ENCODE measurements at places on chromosomes 6 and 20.

DNA sequence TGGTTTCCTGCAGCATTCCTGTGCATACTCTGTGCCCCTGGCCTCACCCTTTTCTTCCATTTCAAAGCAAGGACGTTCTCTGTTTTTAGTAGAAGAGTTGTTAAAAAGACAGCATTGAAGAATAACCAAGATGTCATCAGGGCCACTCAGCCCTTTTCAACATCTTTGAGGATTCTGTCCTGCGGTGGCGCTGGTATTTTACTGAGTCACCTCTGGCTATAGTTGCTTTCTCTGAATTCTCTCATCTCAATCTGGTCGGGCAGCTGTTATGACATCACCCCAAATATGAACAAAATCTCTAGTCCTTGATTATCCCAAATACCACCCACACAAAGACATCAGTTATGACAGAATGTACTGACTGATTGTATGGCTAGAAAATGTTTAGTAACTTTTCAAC is 204.2 kb downstream of the GRIK2 start:
- DNase-seq = no peak

DNA sequence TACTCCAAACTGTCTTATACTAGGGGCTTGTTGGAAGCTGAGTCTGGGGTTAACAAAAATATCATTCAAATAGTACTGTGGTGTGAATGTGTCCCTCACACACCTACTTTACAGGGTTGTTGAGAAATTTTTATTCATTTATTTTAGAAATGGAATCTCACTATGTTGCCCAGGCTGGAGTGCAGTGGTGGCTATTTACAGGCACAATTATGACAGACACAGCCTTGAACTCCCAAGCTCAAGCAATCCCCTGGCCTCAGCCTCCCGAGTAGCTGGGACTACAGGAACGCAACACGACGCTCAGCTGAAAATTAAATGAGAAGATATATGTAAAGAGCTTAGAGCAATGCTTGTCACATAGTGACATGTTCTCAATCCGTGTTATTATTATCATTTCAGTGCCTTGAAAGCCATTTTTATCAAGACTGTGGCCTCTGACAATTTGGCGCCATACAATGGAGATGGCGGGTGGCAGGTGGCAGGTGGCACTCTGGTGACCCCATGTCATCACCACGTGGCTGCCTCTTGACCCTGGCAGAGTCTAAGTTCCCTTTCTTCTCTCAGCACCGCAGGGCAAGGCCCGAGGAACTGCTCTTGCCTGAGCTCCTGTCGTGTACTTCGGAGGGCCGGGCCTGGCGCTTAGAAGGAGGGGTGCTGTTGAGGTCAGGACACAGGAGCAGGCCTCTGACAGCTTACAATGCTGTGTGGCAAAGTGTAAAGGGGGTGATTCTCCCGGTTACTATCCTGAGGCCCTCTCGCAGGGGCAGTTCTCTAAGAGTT is 64.5 kb downstream of the STX11 start:
- DNase-seq = no peak

GRCh38 chr20:825710-826421 is 7.6 kb upstream of the FAM110A start:
- no peak for DNase-seq

DNA sequence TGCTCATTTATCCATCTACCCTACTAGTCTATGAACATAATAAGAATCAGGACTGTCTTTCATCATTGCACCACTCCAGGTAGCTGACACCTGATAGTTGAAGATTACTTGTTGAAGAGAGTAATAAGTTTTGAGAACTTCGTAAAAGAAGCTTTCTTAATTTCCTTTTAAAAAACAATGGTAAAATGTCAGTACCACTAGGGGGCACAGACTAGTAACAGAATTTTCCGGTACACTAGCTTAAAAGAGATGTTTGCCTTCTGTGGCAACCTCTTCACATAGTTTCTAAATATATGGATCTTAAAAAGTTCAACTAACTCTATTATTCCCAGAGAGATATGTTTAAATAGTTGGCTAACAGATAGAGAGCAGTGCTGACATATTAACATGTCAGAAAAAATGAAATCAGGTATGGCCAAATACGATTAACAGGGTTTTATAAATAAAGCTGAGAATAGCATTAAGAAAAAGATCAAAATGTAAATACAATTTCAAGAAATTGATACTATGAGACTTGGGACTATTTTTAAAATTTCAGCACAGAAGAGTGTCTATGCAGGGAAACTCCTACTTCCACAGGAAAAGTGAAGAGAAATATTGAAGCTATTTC is 5.4 kb upstream of the KCNQ5 start:
- no peak for DNase-seq

DNA sequence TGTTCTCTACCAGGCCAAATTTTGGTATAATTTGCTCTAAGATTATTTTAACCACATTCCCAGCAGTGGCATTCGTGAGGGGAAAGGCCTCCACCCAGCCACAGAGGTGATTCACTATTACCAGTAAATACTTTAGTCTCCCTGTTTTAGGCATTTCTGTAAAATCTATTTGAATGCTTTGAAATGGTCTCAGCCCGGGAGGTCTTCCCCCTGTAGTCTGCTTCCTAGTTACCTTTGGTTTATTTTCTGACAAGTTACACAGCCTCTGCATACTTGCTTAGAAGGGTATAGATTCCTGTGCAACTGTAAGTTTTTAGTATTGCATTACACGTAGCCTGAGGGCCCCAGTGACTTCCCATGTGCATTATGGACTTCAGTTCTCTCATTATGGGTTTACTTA is 248.7 kb downstream of the C6orf118 start:
- no peak for DNase-seq
